ENCODE measurements at places on chromosomes 7 and 10.

DNA sequence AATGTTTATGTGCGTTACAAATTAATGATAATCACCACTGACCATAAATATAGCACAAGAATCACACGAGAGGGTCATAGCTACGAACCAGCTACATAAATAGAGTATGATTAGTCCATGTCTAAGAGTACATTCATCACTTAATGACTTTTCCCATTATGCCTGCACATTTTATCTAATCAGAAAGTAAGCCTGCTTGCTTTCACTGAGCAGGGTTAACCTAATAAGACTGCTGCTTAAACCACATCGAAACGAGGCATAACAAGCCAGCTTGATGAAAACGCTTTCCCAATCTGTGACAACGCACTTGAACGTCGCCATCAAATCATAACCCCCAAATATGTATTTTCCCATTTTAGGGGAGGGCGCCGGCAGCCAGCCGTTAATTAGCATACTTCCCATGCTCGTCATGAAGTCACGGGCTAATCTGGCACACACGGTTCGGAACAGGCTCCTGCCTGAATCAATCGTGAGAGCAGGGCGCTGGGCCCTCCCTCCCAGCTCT, 71.5 kb downstream of the EBF3 start:
- no peak for ATAC-seq

GRCh38 chr10:79241990-79242619, 105.2 kb upstream of the PPIF start:
- peak; percentile 56 for ATAC-seq

DNA sequence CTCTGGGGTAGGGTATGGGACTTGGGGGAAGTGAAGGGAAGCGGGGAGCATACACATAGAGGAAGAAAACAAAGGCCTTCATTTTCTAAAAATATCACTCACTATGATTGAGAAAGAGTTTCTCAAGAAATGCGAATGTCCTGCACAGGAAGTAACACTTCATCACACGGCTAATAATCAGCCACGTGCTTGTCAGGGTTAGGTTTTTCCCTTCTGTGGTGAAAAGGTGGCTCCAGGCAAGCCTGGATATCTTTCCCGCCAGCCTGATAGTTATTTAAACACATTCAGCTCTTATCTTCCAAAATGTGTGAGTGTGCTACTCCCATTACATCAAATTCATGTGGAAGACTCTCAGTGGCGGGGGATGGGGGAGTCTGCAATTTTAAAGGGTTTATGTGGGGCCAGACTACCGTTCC, 166.4 kb upstream of the ADO start:
- no peak for ATAC-seq

DNA sequence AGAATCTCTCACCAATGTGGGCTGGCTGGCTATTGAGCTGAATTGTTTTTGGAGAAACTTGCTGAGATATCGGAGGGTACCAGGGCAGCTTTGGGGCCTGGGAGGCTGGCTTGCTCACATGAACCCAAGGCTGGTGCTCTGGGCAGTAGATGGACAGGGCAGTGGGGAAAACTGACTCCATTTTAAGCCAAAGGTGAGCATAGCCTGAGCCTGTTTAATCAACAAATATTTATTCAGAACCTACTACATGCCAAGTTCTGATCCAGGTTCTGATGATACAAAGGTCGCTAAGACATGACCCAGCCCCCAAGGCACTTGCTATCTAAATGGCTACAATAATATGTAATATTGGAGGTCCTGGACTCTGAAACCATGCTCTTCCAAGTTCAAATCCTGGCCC, 86.6 kb downstream of the BUB3 start:
- ATAC-seq = no peak

DNA sequence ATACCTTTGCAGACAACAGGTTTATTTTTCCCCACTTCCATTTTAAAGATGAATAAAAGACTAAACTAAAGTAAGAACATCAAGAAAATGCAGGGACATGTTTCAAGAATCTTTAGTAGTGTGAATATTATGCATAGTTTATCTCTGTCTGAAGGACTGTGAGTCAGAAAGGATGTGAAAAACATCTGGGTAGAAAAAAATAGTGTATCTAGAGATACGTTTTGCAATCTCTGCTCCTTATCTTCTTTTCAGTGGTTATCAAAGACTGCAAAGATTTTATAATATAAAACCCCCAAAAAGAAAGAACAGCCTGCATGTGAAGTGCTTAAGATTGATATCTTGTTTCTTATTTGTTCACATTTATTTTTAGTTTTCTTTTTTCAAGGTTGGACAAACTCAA, 101.9 kb upstream of the ARHGAP21 start:
- peak; percentile 52 for ATAC-seq

DNA sequence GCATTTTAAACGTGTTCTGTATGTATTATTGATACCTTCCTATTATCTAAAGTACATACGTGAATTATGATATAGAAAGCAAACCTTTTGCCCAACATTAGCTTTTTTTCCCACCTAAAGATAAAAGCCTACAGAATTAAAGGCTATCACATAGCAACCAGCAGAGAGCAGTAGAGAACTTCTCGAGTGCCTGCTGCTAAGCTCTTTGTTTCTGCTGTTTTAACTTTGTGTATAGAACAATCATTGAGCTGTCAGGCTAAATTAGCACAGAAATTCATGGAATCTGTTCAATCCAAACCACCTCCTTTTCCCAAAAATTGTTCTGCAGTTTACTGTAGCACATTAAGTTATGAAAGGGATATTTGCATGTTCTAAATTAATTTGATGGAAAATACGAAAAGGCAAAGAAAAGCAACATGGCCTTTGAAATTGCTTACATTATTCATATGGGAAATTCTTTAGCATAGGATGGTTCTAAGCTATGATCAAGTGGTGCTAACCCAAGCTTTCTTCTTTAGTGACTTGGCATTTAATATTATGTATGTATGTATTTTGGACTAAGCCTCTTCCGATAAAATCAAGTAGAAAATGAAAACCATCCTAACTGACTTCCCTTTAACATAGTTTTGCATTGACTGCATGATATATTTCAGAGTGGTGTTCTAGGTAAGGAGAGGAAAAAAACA, 1288.5 kb downstream of the GATA3 start:
- peak; percentile 69 for ATAC-seq

DNA sequence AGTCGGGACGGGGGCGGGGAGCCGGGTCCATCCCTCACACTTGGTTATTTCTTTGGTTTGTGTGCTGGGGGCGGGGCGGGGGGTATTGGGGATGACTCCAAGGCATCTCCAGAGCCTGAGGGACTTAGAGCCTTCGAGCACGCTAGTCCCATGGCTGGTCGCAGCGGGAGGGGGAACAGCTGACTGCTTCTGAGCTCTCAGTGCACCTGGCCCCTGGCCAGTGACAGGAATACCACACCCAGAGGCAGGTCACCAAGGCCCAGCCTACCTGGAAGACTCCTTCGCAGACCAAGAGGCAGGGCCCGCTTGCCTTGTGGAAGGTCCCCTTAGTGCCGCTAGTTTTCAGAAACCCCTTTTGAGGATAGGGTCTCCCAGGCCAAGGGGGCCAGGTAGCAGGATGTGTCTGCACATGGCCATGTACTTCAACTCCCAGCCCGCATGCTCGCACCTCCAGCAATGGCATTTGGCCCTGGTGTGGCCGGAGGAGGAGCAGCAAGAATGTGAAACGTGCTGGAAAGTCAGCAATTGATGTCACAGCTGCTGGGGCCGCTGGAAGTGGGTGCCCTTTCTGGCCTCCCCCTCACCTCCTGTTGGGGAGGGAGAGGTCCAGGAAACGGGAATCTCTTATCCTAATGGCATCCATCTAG, 40.3 kb downstream of the AGAP3 start:
- ATAC-seq = no peak

DNA sequence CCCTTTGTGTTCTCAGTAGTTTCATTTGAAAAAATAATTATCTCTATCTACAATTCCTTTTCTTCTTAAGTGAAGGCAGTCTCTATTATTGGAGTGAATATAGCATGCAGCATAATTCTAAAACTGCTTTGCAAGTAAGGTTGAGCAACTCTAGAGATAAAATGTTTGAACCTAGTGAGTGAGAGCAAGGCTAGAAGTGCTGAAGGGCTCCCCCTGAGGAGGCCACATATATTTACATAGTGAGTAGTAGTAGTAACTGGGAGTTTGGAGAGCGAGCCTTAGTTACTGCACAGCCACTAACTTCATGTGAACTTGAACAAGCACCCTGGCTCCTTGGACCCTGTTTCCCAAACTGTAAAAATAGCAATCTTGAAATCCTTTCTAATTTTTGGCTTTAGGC, 141.5 kb upstream of the DKK1 start:
- peak; percentile 38 for ATAC-seq

GRCh38 chr7:24216576-24217125, 67.3 kb upstream of the NPY start:
- no peak for ATAC-seq

DNA sequence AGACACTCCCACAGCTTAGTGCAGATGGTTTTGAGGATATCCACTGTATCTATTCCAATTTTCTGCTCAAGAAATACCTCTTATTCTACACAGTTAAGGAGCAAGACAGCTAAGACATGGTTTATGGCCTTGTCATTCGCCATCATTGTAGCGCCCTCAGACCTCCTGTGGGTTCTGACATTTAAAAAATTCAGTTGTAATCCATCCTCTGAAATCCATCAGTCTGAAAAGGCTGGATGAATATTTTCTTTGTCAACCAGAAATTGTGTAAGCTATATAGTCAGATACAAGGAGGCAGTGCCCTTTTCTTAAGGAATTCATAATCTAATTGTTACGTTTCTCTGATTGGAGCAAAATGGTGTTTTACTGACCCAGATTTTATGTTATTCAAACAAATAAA, 353.6 kb downstream of the GALNT17 start:
- no peak for ATAC-seq

- ATAC-seq = no peak
Measured at GRCh38 chr7:52017802-52018679, 701.4 kb upstream of the COBL start.

GRCh38 chr10:69315610-69316312, 37.5 kb downstream of the HK1 start:
- ATAC-seq = no peak

DNA sequence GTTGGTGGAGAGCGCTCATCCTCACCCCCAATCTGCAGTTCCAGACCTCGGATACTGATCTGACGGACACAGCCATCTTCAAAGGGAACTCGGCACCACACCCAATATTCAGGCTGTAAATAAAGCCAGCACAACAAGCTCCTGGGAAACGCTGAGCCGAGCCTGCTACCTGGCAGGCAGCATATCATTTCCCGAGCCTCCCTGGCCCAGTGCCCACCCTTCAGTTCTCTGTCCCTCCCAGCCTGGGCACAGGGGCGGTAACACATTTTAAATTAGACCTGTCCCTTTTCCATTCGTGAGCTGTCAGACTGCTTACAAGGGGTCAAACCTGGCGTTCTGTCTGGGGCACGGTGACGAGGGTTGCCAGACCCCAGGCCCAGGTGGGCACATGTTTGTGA, 250.5 kb downstream of the ARHGAP12 start:
- no peak for ATAC-seq

- peak; percentile 78 for ATAC-seq
Measured at GRCh38 chr7:98826811-98827231, 43.0 kb downstream of the TMEM130 start.

DNA sequence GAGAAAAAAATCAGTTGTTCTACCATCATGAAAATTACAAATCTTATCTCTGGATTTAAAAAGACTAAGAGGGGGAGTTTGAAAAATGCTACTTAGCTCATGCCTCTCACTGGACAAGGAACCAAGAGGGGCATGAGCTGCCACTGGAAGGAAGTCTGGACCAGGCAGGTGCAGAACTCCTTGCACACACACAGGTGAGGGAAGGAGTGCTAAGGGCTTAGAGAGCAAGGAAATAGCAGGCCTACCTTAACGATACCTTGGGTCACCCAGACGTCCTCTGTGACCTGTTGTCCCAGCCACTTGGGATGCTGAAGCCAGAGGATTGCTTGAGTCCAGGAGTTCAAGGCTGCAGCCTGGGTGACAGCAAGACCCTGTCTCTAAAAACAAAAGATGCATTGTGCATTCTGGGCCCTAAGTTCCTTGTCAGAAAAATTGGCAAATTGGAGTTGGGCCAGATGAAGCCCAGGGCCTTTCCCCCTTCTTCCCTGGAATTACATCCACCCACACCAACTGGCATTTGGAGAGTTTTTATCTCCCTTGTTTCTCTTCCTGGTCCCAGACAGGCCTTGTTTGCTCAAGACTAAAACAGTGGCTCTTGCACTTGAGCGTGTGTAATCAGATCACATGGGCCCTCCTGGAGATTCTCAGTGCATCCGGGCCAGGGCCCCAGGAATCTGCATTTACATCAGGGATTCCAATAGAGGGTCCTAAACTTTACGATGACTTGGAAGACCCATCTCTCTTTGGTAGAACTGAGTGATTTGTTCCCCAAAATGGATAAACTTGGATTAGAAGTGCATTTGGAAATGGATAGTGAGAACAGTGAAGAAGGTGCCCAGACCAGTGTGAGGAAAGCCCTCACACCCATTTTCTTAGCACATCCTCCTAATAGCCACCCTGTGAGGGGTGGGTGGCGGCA, 3.0 kb downstream of the DDIT4 start:
- no peak for ATAC-seq

DNA sequence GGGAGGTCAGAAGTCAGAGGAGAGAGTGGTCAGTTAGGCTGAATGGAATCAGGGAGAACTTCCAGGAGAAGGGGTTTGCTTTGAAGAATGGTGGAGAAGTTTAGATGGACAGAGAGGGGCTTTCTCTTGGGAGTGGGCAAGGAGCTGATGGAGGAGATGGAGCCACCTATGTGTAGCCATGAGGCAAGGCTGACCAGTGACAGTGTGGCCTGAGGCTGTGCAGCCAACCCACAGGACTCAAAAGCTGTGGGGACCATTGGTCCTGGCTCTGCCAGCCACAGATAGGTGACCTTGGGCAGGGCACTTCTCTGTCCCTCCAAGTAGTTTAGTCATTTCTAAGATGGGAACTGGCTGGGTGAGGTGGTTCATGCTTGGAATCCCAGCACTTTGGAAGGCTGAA, 18.7 kb downstream of the NEURL1 start:
- no peak for ATAC-seq

DNA sequence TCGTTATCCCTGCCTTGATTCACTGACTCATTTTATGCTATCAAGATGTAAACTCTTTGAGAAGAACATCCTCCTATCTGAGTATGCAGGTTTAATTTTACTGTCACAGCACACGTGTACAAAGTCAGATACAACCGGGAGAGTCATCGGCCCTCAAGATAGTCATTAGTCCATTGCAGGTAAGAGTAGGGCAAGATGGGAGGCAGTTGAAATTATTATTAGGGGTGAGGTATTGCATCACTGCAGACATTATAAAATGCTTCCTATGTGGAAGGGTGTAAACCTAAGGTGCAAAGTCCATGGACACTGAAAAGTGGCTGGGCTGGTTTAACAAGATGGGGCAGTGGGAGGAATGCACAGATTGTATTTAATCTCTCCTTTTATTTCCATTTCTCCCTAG, 113.7 kb downstream of the ARL4A start:
- ATAC-seq = no peak

GRCh38 chr10:5752301-5752871, 60.8 kb downstream of the GDI2 start:
- no peak for ATAC-seq
